ENCODE measurements at places on chromosomes 11 and 22.

- no peak for DNase-seq
Measured at GRCh38 chr22:23272834-23273233, 92.5 kb downstream of the BCR start.

DNA sequence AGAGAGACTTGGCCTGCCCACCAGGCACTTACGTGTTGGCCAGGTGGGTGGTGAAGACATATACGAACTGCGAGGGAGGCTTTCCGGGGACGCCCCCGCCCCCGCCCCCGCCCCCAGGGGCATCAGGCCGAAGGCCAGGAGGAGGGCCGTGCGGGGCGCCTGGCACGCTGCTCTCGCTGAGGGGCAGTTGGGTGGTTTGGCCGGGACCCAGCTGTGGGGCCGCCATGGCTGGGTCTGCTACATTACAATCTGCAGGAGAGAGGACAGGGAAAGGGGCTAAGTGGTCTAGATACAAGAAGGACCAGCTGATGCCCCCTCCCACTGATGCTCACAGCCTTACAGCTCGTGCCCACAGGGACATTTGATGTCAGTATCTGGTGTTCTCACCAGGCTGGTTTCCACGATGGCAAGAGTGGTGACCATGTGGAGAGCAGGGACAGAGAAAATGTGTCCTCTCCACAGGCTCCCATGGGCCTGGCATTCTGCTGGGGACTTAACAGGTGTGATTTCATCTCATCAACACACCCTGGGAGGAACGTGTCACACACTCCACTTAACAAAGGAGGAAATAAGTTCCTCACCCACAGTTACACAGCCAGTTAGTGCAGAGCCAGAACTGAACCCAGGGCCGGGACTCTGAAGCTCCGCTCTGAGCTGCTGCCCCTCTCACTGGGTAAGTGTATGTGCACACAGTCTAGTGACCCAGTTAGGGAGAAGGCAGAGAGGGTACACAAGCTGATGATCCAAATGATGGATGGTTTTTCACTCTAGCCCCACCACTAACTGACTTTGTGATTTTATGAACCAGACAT, 19.7 kb downstream of the CXCR5 start:
- no peak for DNase-seq

DNA sequence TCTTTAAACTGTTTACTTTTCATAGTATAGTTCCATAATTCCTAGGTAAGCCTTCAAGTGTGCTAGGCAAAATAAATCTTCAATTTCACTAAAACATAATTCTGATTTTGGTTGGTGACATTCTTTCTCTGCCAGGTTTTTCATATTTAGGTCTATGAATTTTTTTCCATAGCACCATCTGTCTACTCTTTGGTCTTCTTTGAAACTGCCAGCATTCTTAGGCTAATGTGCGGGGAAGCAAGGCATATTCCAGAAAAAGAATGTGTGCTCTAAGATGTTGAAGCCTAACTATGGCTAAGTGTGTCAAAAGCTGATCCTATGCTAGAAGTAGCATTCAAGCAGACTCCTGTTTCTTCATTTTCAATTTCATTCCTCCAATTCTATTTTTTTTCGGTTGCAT, 213.9 kb upstream of the C11orf87 start:
- DNase-seq, result no peak

DNA sequence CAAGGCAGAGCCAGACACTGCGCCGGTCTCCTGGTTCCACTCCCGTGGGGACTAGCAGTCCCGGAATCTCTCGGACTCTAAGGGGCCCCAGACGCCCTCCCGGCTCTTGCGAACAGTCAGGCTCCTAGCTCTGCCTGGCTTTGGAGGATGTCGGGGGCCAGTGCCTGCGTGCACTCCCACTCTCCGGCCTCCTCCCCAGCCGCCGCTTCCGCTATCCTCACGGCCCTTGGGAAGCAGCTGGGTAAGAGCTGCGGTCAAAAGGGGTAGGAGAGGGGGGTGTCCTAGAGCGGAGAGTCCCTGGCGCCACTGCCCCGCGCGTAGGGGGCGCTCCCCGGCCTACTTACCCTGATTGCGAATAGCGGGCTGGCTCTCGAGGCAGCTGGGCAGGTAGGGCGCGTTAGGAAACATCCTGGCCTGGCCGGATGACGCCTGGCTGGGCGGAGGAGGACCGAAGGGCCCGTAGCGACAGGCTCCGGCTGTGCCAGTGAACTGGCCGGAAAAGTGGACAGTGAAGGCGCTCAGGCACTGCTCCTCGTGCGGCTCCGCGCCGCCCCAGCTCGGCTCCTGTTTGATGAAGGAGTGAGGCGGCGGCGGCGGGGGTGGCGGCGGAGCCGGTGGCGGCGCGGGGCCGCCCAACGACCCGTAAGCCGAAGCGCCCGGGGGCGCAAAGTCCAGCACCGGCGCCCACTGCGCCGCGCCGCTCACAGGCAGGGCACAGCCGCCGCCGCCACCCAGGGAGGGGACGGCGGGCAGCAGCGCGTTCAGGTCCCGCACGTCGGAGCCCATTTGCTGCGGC, 785 bp downstream of the WT1 start:
- DNase-seq, result no peak

- no peak for DNase-seq
Measured at GRCh38 chr22:49756676-49757075, 71.0 kb downstream of the BRD1 start.

DNA sequence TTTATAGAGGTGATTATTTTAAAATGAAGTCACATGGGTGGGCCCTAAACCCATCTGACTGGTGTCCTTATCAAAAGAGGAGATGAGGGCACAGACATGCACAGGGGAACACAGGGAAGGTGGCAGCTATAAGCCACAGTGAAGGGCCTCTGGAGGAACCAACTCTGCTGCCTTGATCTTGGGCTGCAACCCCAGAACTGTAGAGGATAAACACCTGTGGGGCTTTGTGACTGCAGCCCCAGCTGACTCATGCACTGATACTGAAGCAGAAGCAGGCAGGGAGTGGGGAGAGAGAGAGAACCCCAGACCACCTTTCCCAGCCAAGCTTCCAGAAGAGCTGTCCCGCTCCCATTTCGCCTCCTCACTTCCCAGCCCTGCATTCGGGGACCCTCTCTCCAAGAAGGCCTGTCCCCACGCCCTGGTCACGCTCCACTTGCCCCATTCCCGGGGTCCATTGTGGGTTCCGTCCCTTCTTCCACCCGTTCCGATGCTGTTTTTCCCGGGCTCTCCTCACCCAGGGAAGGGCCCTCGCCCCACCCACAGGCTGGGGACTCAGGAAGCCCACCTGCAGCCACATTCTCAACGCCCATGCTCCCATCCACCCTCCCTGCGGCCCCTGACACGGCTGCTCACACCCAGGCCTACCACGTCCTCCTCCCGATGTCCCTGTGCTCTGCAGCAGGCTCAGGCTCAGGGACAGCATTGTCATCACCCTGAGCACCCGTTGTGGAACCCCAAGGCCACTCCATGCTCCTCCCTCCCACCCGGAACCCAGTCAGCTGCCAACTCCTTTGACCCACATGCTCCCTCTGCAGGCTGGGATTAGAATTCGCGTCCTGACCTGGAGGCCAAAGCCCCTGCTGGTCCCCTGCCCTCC, 90.8 kb upstream of the SHANK2 start:
- no peak for DNase-seq

- DNase-seq, result no peak
Measured at GRCh38 chr11:46251954-46252353, 25.5 kb upstream of the CREB3L1 start.

- no peak for DNase-seq
Measured at GRCh38 chr11:96357794-96358193, 14.8 kb upstream of the MAML2 start.

- no peak for DNase-seq
Measured at GRCh38 chr11:132944569-132944944, 587.7 kb downstream of the OPCML start.

GRCh38 chr11:69374110-69374945, 80.4 kb downstream of the MYEOV start:
- DNase-seq, result no peak

- no peak for DNase-seq
Measured at GRCh38 chr11:65340226-65340625, 6.6 kb downstream of the DPF2 start.

- no peak for DNase-seq
Measured at GRCh38 chr11:18264677-18265555, 1.1 kb upstream of the SAA1 start.

- DNase-seq, result no peak
Measured at GRCh38 chr11:59574932-59575502, 40.6 kb downstream of the OSBP start.

GRCh38 chr22:20816559-20816958, 42.1 kb downstream of the PI4KA start:
- no peak for DNase-seq

DNA sequence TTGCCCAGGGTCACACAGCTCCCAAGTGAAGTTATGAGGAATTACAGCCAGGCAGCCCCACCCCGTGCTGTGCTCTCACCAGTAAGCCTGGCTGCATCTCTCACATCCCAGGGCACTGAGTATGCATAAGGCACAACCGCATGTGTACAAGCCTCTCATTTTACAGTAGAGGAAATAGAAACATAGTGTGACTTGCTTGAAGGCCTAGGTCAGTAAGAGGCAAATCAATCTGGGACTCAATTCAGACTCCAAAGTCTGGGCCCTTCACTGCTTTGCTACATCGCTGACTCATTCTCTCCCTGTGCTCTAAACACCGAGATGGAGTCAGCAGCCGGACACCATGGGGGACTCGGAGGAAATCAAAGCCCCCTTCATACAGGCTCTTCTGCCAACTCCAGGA, 7.9 kb downstream of the ABTB2 start:
- DNase-seq, result no peak

GRCh38 chr11:42593441-42593840, 718.4 kb upstream of the API5 start:
- DNase-seq, result no peak

DNA sequence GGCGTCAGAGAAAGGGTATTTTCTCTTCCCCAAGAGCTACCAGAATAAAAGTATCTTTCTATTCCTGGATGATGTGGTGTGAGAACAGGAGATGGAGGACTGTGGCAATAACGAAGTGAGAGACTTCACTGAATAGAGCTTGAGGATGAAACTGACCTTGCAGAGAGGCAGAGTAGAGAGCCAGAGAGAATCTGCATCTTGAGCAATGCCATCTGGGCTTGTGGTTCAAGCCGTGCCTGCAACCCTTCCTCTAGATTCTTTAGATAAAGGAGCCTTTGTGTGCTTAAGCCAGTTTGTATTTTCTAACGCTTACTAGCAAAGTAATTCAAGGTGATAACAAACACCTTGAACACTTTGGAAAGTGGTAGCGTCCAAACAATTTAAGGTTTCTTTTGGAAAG, 2.2 kb downstream of the ME3 start:
- no peak for DNase-seq

DNA sequence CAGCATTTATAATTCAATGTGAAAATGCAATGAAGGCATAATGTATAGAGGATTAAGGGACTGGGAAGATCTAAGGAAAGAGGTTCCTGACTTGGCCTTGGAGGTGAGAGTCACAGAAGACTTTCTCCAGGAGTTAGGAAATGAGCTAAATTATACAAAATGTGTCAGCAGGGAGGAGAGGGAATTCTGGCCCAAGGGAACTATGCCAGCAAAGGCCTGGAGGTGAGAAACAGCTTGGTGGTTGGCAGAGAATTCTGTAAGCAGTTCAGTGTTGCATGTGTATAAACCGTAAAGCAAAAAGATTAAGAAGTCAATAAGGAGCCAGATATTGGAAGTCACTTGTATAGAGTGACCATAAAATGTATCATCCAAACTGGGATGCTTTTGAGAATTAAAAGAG, 142.2 kb upstream of the SESN3 start:
- DNase-seq, result no peak

DNA sequence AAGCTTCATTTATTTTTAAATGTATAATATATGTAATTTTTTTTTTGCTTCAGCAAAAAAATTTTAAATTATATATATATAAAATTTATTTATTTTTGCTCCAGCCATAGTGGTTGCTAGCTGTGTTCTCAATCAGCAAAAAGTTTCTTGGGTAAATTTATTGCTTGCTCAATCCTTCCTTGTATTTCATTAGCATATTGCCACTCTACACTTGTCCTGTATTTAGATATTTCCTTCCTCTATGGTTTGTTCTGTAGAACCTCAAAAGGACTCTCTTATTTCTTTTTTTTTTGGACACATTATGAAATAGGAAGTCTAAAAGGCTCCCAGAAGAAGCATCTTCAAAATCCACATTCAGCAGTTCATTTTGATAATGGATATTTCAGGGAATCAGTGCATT, 2.3 kb downstream of the PTPRJ start:
- DNase-seq, result no peak

GRCh38 chr22:46052801-46053562, 76.0 kb upstream of the WNT7B start:
- no peak for DNase-seq

GRCh38 chr11:87583931-87584330, 546.2 kb downstream of the TMEM135 start:
- no peak for DNase-seq
